ENCODE measurements at places on chromosomes 3 and 15. TPM values are rescaled to one million over a fixed set of nuclear protein-coding genes. Genes with fewer than 3 reads are reported as not detected.

DNA sequence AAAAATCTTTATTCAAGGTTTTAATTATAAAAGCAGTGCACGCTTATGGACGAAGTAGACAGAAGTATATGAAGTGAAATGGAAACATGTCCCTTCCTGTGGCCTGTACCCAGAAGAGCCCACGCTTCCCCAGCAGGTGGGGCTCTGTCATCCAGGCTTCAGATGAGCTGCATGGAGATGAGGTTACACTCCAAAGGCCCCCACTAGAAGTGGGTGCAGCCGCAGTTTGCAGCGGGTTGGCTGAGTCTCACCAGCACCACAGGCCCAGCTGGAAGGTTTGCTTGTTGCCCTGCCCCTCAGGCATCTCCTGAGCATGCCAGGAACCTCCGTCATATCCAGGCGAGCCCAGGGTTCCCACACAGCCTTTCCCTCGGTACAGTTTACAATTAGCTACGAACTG lies 33.1 kb downstream of the PRR20G start:
- no peak for DNase-seq

DNA sequence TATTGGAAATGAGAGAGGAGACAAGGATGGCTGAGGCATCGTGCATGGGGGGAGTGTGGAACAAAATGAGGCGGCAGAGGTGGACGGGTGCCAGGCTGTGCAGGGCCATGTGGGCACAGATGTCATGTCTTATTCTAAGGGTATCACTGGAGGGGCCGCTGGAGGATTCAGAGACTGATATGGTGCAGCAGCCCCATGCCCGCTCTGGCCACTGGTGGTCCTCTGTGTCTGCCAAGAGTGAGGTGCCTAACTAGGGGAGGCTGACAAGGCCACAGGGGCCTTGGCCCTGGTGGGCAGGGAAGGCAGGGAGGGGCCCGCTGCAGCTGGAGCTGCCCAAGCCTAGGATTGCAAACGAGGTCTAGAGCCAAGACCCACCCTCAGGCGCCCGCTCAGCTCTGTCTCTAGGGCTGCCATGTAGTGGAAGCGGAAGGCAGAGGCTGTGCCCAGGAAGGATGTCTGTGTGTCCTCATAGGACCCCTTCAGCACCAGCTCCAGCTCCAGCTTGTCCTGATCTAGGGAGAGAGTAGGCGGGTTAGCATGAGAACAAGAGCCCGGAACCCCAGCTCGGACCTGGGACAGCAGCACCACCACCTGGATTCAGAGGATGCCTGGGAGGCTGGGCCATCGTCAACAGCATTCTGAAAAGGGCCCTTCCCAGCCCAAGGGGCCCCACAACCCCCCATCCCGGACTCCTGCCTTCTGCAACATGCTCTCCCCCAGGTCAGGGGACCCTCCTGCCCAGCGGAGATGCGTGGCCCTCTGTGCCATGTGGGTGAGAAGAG lies 11.3 kb downstream of the PLA2G4D start:
- no peak for DNase-seq

DNA sequence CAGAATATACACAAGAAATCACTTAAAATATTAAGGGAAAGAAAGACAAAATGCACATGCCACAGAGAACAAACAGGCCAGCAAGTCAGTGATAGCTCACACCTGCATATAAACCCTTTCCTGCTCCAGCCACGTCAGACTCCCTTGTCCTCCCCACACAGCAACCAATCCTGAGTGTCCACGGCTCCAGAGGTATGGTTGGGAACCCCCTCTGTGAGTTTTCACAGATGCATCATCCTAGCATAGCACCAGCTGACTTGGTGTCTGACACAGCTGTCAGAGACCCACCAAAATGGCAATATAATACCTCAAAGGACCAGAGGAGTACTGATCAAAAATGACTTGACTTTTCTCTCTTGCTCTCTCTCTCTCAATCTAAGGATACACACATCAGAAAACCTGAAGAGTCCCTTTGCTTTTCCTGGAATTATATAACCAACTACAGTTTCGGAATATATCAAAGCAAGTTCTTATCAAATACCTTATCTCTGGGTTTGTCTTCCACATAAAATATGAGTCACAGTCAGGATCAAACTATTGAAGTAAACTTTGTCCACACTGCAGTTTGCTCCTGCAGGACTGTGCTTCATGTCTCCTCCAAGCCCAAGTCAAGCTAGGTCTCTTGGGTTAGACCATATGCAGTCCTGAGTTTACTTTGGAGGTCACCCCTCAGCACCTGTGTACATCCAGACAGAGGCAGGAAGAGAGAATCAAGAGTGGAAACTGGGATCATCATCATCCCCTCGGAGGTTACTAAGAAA lies 187.1 kb upstream of the THBS1 start:
- no peak for DNase-seq

GRCh38 chr15:70867911-70868467 lies 14.0 kb upstream of the LARP6 start:
- no peak for DNase-seq

Gene GOLGA6A
- polyA plus RNA-seq = not detected

DNA sequence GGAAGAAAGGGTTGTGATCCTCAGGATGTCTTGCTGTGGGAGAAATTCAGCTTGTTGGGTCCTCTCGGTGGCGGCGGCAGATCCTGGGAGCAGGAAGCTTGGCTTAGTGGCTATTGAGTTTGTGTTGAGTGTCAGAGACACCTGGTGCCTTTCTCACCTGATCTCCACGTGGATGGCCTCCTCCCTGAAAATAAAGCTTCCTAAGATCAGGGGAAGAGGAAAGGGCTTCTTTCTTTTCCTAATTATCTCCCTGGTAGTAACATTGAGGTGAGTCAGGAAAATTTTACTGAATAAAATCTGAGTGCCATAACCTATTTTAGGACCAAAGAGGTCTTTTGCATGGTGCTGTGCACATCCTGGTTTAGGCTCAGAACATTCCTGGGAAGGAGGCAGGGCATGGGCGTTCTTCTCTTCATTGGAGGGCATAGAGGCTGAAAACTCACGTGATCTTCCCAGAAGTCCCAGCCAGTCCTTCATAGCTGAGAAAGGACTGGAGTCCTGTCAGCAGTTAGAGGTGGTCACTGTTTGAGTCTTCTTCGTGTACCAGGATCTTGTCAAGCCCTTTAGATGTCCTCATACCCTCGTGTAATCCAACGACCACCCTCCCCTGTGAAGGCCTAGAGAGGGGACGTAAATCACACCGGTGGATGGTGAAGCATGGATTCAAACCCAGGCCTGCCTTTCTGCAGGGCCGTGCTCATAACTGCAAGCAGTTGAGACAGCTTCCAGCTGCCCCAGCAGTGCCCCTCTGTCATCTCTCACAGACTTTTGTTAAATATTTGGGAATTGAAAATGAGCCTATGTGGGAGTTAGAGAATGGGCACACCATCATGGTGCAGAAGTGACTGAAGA lies 1.1 kb downstream of the CMTM8 start:
- DNase-seq = no peak

DNA sequence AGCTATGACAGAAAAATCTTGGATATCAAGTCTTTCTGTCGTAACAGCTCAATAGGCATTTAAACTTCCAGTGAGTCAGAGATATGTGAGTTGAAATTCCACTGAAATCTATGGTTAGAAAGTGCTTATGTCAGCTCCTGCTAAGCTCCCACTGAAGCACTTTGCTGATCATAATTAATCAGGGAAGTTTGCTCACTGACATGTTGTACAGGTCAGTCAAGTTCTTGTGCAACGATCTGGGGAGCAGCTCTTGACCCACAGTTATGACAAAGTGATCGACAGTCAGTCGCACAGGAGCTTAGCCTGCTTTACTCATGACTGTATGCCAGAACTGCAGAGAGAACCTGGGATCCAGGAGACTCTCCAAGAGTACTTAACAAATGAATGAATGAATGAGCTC lies 453.5 kb downstream of the SOX2 start:
- no peak for DNase-seq

GRCh38 chr3:146071632-146072031 lies 89.4 kb downstream of the PLOD2 start:
- DNase-seq = no peak

GRCh38 chr15:85828874-85829273 lies 34.1 kb upstream of the KLHL25 start:
- DNase-seq = no peak

GRCh38 chr3:45691842-45692241 lies 2.6 kb downstream of the SACM1L start:
- DNase-seq = no peak

- DNase-seq = no peak
These were observed 59.2 kb downstream of the AAGAB start for GRCh38 chr15:67195305-67195704.

Gene DCBLD2
- polyA plus RNA-seq = not detected

Measured in immature natural killer cell (primary cell).